Midbrain (tissue), 1 donor: ENCODE measurements at places on chromosomes 5 and 9.

- no peak for DNase-seq
Observed at GRCh38 chr5:111755345-111755941, 1.6 kb downstream of the NREP start.

DNA sequence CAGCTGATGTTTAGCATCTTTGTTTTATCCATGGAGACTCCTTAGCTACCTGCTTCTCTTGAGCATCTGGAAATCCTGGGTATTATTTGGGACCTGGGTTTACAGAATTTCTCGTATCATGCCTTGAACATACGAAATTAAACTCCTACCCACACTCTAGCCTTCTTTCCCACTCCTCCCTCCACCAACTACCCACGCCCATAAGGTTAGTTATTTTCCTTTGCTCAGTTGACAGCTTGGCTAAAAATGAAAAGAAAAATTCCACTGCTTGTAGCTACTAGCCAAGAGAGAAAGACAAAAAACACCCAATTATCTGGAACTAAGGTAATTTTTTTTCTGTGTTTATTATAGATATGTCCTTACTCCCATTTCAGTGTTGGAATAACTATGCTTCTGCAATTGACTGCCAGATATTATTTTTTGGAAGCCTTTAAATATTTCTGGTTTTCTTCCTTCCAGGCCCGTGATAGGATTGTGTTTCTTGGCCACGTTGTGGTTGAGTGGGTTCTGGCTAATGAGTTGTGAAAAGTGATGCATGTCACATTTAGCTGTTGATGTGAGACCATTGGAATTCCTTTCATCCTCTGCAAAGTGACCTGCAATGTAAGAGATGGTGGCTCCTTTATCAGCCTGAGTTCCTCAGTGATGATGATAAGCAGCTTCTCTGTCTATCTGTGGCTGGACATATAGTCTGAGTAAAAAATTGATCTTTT is 308.1 kb downstream of the LRRC70 start:
- no peak for DNase-seq

GRCh38 chr5:9156282-9156681 is 389.6 kb downstream of the SEMA5A start:
- peak; percentile 69 for DNase-seq

- no peak for DNase-seq
Observed at GRCh38 chr5:146051678-146052077, 53.7 kb downstream of the PLAC8L1 start.

- no peak for DNase-seq
Observed at GRCh38 chr5:2453781-2454180, 297.7 kb downstream of the IRX2 start.

DNA sequence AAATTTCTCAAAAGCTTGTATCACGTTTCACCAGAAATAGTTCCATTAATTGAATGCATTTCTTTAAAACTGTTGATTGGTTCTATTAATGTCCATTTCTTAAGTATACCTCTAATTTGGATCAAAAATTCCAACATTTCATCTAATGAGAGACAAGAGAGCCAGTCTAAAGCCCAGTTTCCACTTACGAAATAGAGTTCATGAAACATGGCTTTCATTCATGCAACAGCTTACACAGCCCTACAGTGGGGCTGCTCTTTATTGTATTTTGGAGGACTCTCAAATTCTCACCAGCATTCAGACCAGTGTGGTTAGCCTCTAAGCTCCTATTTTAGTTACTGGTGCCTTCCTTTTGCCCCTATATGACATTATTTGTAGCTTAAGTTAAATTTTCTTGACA is 566.9 kb upstream of the RGMB start:
- no peak for DNase-seq

GRCh38 chr9:95726756-95727155 is 148.7 kb upstream of the ERCC6L2 start:
- peak; percentile 44 for DNase-seq

- no peak for DNase-seq
Observed at GRCh38 chr5:51977014-51977413, 593.8 kb downstream of the ISL1 start.

DNA sequence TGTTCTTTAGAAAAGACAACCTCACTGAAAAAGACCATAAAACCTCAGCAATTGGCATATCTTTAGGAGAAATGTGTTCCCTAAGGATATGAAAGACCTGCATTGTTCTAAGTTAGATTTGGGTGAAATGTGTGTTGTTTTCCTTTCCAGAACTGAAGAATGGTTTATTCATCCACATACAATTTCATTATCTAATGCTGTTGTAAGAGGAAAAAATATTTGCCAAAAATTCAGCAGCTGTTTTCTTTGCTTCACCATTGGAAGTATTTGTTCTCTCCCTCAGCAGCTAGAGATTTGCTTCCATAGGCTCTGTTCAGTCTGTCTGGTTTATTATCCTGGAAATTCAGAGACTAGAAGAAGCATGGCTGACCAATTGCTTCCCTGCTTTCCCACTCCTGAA is 150.9 kb downstream of the ISOC1 start:
- peak; percentile 81 for DNase-seq

GRCh38 chr5:55853818-55854217 is 2.7 kb downstream of the IL31RA start:
- DNase-seq: no peak

GRCh38 chr9:110207071-110207641 is 803 bp downstream of the C9orf152 start:
- no peak for DNase-seq

DNA sequence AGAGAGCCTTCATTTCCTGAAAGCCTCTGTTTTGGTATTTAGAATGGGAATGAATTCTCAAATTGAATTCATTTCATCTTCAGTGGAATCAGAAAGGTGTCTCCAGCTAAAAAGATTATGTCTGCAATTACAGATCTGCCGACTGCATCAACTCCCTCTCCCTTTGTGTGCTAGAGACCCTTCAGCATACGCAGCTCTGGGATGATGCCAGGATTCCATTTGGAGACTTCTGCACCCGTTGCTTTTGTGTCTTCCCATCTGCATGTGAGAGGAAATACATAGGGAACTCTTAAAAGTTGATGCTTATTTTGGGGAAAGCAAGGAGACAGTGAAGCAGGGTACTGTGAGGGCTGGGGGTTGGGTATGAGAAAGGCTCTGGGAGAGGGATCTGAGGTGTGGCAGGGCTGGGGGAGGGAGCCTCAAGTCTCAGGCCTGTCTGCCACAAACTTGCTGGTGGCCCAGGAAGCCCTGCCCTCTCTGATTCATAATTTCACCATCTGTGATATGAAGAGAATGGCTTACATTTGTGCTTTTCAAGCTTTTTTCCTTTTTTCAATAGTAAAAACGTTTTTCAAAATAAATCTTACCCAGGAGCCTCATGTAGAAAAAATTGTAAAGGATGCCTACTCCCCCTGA is 89.7 kb upstream of the SAP30L start:
- DNase-seq: no peak

GRCh38 chr5:75405296-75405695 is 68.3 kb downstream of the HMGCR start:
- DNase-seq: no peak

GRCh38 chr9:81827616-81828296 is 100.5 kb upstream of the SPATA31D4 start:
- no peak for DNase-seq

DNA sequence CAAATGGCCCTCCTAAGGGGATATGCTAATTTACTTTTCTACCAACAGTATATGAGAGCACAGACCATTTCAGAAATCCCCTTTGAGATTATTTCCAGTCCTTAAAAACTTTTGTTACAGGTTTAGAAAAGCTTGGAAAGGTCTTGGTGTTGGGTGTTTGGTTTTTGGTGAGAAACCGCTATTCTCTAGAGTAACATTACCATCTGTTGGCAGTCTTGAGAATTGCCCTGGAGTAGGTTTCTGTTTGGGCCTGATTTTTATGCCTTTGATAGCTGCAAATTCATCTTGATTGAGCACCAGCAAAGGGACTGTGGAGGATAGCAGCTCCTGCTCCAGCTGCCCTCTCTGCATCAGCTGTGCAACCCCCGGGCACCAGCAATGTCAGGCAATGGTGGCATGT is 8.0 kb downstream of the NUDT2 start:
- DNase-seq: no peak

DNA sequence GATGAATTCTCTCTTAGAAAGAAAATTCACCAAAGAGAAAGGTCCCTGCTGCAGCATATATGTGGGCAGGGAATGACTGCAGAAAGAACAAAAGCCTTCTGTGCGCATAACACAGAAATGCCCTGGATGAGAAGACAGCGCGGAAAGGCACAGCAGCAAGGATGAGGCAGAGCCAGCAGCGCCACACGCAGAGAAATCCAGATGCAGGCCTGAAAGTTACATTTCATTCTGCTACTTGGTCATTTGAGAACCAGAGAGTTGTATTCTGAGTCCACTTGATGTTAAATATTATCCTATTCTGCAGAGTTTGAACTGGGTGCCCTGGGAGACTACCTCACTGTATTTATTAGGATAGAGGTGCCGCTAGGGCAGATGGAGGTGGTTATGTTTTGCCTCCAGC is 68.5 kb downstream of the GLDC start:
- DNase-seq: peak; percentile 77

- no peak for DNase-seq
Observed at GRCh38 chr9:130854092-130854491, 19.0 kb downstream of the ABL1 start.

DNA sequence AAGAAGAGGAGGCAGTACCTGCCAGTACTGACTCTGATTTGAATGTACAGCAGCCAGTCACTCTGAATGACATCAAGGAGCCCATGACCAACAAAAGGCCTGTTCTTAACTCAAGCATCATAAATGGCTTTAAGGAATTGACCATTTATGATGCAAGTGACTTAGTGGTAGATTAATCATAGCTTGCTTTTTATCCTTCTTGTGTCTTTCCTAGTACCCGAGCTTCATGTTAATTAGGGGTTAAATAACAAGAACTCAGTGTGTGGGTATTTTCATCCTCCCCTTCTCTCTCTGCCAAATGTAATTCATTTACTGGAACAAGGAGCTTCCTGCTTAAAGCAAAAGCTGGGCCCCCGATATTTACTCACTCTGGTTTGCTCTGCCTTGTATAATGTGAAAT is 146.5 kb downstream of the UNC13B start:
- DNase-seq: no peak

- no peak for DNase-seq
Observed at GRCh38 chr5:51326844-51327243, 56.4 kb upstream of the ISL1 start.

GRCh38 chr9:130825351-130825651 is 9.8 kb upstream of the ABL1 start:
- no peak for DNase-seq

DNA sequence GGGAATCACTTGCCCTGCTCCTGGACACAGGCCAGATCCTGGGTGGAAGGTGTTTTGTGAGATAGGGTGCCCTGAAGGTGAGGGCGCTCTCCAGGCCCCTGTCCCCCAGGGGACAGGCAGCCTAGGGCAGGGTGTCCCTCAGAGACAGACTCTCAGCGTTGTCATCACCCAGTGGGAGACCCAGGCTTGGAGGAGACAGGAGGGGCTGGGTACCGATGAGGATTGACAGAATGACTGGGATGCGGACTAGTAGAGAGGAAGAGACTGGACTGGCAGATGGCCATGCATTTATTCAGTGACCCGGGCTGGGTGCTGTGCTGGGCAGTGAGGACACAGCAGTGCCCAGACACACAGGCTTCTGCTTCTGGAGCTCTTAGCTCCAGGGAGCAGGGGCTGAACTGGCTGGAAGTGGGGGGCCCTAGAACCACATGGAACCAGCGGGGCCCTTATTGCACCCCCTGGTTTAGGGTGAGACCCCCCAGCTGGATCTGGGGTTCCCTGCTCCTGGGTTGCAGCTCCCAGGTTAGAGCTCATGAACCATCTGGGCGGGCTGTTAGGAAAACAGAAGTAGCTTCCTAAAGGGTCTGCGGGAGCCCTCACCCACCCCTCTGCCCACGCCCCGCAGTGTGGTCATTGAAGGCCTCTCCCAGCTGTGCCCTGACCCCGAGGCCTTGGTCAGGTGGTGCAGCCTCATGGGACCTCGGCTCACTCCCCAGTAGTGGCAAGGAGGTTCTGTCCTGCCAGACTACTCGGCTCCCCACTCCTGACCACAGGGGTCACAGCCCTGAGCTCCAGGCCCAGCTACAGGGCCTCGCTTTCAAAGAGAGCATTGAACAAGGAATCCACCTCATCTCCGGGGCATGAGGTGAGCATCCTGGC is 116.7 kb upstream of the LMX1B start:
- peak; percentile 19 for DNase-seq

- no peak for DNase-seq
Observed at GRCh38 chr5:67588389-67588788, 391.8 kb upstream of the CD180 start.

GRCh38 chr5:133783481-133783880 is 171.1 kb upstream of the FSTL4 start:
- DNase-seq: no peak

GRCh38 chr5:83414601-83415000 is 56.9 kb upstream of the VCAN start:
- DNase-seq: no peak

DNA sequence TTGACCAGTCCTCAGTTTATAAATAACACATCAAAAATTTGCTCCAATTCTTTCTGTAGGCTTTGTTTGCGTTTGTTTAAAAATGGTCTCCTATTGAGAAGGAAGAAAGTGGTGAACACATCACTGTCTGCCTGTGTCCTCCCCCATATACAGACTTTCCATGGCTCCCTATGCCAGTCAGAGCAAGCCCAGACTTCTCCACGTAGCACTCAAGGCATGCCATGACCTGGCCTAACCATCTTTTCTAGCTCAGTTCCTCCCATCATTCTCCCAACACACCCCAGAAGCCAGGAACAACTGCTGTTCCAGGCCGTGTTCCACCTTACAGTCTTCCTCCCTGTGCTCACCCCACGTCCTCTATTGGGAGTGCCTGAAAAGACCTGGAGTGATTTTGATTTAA is 129.6 kb upstream of the ZNF618 start:
- no peak for DNase-seq

DNA sequence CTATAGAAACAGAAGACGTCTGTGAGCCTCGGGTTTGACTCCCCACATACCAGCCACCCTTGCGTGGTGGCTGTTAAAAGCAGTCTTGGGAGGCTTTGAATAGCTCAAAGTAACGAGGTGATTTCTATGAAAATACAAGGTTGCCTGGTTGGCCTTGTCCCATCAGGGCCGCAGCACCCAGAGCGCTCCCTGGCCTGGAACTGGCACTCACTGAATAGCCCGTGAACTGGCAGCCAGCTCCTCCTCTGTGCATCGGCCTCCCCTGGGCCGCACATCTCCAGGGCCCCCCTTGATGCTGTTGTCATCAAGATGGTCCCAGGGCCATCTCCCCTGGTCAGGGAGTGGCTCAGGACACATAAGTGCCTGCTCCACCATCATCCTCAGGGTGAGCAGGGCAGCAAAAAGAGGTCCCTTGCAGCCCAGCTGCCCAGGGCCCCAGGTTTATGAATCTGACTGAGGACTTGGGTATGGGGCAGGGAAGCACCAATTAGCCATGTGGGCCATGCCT is 144.6 kb upstream of the PPP1R26 start:
- no peak for DNase-seq

DNA sequence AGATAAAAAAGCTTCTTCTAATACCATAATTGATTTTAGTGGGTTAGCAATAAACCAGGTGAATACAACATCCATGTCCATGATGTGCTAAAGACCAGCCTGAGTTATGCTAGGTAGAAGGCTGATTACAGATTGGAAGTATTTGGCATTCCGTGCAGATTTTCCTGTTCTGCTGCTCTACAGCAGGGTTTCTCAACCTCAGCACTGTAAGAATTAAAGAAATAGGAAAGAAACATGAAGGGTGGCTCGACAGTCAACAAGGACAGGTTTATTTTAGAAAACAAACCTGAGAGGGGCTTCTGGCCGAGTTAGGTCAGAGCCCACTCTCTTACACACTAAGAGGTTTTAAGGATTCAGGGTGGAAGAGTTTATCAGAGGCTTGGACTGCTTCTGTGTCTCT is 42.3 kb downstream of the ZFAND5 start:
- DNase-seq: no peak

GRCh38 chr9:83242066-83242465 is 179.1 kb upstream of the RASEF start:
- DNase-seq: no peak
